SIG-M5 (cell line): ENCODE measurements at places on chromosomes 1 and 21.

- no peak for DNase-seq
Measured at GRCh38 chr1:185350027-185350442, 33.0 kb upstream of the IVNS1ABP start.

GRCh38 chr1:19375631-19376400 lies 63.7 kb downstream of the SLC66A1 start:
- DNase-seq, result no peak

- DNase-seq, result no peak
Measured at GRCh38 chr21:18877917-18878316, 474.3 kb upstream of the TMPRSS15 start.

DNA sequence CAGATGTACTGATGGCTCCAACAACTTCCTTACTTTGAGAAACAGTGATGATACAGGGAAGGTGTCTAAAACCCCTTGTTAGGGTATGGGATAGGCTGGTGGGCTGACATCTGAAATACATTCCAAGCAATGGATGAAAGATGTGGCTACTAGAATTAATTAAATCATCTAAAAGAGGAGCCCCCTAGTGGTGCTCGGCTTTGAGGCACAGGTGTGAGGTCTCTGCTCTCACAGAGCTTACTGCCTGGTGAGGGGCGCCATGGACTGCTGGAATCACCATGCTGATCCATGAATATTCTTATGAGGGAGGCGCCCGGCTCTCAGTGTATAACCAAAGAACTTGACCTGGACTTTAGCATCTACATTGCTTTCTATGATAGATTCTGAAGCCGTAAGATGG lies 48.5 kb downstream of the GNG4 start:
- no peak for DNase-seq

DNA sequence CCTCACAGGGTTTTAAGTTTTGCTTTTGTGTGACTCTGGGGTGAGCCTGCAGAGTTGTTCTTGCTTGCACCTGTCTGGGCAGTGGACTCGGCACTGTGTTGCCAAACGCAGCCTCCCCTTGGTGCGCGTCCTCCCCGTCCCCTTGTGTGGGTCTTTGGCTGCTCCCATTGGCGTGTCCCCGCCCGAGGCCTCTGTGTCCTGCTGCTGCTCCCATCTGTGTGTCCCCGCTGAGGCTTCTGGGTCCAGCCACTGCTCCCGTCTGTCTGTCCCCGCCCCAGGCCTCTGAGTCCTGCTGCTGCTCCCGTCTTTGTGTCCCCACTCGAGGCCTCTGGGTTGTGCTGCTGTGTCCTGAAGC lies 62.8 kb downstream of the PCNT start:
- no peak for DNase-seq

DNA sequence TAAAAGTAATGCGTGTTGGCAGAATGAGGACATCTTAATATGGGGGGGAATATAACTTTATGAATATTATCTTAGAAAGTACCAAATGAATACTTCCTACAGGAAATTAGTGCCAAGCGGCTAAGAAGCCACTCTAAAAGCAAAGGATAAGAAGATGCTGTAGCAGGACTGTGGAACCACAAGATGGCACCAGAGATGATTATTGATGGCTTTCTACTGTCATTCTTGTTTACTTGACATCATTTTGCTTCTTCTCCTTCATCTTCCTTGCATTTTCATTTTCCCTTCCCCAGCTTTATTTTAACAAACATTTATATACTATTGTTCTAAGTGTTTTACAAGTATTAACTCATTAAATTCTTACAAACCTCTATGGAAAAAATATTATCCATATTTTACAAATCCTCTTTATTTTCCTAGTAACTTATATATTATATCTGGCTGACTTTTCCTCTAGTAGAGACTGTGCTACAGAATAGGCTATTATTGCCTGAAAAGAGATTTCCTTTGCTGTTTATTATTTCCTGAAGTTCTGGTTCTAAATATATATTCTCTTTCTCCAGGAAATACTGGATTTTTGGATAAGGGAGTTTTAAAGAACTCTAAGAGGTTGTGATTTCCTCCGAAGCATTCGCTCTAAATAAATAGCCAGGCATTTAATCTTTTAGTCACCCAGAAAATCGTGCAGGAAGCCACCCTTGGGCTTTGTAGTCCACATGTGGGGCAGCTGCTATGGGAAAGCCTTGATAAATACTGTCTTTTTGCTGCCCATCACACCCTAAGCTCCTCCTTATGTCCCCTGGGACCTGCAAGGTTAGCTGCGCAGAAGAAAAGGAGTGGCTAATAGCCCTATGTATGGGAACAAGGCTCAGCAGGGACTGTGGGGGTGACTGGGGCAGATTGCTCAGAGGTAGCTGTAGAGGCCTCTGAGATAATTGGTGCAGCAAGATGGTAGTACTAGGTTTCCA lies 69.8 kb downstream of the TPR start:
- DNase-seq, result no peak
